K562 (cell line): ENCODE measurements at places on chromosomes 13 and 19. TPM values are rescaled to one million over a fixed set of nuclear protein-coding genes. Genes with fewer than 3 reads are reported as not detected.

GRCh38 chr19:46746281-46747057 is at the start of gene STRN4:
TSS of gene STRN4 (minus strand) at chr19:46746450. CDS start at chr19:46746430, 20 bp downstream.
- DNase-seq = peak; percentile 90

- DNase-seq = no peak
Observed at GRCh38 chr19:46917002-46917401, 56.2 kb downstream of the ARHGAP35 start.

GRCh38 chr19:38323291-38323690 is 3.6 kb downstream of the KCNK6 start:
- DNase-seq = no peak

DNA sequence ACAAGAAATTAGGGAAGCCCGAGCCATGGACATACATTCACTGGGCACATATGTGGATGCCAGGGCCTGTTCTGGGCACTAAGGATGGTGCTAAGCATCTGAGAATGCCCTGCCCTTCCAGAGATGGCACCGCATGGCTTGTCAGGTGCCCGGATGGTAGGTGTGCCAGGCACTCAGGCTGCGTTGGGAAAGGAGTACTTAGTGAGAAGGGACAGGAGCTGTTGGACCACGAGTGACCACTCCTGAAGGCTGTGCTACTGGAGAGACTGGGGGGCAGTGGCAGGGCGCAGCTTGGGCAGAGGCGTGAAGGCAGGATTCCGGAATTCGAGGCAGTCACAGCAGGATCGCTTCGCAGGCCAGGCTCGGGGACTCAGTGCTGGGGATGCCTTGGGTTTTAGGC is 38.0 kb upstream of the EHD2 start:
- no peak for DNase-seq

GRCh38 chr13:45907503-45907902 is 56.0 kb upstream of the SIAH3 start:
- DNase-seq = no peak

DNA sequence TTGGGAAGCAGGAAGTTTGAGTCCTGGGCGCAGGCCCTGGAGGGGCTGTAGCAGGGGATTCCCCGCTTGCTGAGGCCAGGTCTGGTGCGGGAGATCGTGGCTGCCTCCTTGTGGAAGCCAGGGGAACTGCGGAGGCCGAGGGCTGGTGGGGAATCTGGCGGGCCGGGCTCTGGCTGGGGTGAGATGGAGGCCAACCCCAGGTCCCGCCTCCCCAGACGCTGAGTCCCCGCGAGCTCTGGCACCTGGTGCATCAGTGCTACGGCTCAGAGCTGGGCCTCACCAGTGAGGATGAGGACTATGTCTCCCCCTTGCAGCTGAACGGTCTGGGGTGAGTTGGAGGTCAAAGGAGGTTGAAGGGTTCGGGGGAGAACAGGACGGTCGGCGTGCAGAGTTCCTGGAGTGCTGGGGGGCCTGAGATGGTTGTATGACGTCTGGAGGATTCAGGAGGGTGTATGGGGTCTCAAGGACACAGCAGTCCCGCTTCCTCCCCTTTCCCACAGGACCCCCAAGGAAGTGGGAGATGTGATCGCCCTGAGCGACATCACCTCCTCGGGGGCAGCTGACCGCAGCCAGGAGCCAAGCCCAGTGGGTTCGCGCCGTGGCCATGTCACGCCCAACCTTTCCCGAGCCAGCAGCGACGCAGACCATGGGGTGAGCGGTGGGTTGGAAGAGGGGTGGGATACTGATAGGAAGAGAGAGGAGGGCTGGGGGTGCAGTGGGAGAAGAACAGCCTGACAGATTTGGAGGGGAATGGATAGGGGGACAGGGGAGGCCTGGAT is 13.1 kb downstream of the GRAMD1A start:
- peak; percentile 73 for DNase-seq

DNA sequence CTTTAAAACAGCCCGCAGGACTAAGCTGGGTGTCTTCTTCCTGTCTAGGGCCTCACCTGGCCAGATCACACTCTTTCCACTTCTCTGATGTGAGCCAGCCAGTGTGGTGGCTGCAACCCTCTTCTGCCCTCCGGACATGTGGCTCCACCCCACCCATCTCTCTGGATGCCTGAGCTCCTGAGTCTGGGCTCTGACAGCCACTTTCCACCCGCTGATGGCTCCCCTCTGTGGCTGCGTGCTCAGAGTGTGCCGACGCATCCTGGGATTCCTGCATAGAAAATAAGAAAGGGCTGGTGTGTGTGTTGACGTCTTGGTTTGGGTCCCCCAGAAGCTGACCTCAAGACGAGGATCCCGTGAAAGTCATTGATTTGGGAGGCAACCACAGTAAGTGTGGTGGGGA is 181.6 kb downstream of the URI1 start:
- no peak for DNase-seq

DNA sequence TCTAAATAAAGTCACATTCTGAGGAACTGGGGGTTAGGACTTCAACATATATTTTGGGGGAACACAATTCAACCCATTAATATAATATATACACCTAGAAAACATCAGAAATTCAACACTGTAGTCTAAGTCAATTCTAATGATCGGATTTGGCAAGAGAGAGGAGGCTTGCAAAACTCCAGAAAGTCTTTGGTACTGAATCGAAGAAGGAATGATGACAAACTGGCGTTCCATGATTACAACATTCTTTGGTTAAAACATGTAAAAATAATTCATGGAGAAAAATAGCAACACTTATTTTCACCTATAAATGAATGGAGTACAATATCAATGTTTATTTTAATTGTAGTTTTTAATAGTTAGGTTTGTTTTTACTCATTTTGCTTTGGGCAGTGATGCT is 62.4 kb downstream of the MBNL2 start:
- no peak for DNase-seq

GRCh38 chr19:45791744-45792469 is 738 bp downstream of the DMWD start:
- no peak for DNase-seq

DNA sequence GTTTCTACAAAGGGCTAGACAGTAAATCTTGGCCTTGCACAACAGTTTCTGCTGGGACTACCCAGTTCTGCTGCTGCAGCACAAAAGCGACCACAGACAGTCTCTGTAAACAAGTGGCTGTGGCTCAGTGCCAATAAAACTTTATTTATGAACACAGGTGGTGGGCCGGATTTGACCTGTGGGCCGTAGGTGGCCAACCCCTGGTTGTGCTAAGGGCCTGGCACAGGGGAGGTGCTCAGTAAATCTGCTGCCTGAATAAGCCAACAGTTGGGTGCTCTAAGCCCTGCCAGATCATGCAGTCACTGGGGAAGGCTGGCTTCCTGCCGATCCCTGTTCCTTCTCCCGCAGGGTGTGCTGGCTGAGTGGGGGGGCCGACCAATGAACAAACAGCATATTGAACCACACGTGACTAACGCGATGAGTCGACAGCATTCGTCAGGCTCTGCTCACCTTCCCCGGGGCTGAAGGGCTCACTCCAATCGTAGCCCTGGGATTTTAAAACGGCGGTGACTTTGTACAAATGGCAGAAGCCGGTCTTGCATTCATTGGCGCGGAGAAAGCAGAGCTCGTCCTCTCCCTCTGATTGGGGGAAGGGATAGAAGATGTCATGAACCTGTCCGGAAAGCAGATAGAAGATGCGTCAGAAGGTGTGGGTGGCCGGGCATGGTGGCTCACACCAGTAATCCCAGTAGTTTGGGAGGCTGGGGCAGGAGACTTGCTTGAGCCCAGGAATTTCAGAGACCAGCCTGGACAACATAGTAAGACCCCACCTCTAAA is 24.3 kb upstream of the MYDGF start:
- DNase-seq = peak; percentile 69

DNA sequence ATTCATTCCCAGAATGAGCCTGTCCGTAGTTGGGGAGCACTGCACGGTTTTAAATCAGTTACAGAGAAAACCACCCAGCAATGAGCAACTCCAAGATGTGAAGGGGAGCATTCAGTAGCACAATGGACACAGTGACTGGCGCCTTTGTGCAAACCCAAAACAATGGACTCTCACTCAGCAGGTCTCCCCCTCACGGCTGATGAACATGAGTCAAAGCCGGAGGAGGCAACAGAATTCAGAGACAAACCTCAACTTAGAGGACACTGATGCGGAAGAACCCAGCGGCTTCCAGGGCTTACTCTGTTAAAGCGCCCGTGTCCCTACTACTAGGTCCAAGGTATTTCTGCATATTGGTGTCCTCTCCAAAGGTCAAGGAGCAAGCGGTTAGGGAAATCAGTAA is 17.7 kb downstream of the PLEKHF1 start:
- peak; percentile 30 for DNase-seq

GRCh38 chr19:46226438-46226973 is 3.0 kb upstream of the IGFL1 start:
- no peak for DNase-seq

DNA sequence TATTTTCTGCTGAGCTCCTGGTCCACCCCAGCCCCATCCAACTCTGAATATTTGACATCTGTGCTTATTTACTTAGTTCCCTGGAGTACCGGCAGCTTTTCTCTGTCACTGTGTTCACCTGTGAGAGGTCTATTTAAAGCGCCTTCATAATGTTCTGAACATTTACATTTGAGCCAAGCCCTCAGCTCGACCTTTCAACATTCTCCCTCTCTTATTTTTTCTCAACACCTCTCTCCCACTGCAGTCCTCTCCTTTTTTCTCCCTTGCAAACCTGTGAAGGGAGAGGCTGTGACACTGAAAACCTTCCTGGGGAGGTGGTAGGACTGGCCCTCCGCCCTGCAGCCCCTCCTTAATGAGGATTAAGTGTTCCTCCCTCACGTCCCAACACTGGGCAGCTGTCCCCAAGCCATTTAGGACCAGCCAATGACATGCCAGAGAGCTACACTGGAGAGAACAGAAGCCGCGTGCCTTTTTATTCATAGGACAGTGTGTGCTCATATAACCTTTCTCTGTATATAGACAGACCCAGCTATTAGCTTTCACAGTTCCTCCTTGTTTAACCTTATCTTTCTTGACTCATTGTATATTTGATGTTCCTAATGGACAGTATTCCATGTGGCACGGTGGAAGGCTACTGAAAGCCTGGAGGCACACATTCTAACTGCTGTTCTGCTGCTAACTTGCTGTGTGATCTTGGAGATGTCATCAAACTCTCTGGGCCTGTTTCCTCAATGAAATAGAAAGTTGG is 134.8 kb downstream of the NUFIP1 start:
- no peak for DNase-seq

DNA sequence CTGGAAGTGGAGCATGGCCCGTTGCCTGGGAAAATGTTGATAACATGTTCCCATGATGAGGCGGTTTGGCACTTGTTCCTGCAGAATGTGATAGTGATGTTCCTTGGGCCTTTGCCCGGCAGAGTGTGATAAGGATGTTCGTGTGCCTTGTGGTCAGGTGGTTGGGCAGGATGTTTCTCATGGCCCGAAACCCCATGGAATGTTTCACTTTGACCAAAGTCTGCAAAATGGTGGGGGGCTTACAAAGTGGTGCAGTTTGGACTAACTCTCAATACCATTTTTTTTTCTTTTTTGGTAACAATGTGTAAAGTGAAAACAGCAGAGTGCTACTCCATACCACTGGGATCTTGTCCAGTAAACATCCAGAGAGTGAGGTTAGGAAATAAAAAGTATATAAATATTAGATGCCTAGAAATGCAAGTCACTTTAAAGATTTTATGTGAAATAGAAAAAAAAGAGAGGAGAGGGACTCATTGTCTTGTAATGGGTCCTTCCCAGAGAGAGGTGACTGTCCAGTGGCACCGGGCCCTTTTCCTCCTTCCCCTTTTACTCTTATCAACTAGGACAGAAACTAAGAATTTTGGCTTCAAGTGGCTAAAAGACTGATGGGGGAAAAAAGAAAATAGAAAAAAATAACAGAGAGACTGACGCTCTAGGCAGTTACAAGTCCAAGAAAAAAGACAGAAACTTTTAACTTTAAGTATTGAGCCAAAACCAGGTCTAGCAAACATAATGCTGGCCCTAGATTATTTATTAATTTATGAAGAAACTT is 5.7 kb downstream of the FPR3 start:
- peak; percentile 74 for DNase-seq

- no peak for DNase-seq
Observed at GRCh38 chr13:101486708-101487437, 34.4 kb downstream of the ITGBL1 start.

DNA sequence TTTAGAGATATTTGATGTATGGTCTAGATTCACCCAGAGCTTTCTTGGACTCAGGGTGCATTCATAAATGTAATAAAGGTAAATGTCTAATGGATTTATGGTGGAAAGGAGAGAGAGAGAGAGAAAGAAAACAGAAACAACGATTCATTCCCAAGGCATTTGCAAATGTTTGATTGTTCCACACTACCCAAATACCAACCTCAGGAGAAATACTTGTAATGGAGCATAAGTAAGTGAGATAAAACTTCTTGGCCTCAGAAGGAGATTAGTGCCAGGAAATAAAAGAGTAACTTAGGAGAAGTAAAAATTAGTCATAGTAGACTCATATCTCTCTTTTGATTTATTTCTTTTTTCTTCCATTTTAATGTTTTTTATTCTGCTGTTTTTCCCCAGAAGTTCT is 40.6 kb upstream of the DGKH start:
- DNase-seq = no peak

GRCh38 chr13:51282322-51282721 is 57.2 kb upstream of the SERPINE3 start:
- DNase-seq = no peak

- no peak for DNase-seq
Observed at GRCh38 chr19:7393459-7393858, 44.7 kb downstream of the ARHGEF18 start.

DNA sequence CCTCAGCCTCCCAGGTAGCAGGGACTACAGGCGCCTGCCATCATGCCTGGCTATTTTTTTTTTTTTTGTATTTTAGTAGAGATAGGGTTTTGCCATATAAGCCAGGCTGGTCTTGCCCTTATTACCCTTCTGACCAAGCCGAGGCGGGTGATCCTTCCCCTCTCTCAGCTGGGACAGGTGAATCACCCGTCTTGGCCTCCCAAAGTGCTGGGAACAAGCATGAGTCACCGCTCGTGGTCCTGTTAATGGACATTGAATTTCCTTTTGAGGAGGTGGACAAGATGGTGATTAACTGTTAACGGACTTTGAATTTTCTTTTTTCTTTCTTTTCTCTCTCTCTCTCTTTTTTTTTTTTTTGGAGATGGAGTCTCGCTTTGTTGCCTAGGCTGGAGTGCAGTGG is 10.6 kb downstream of the CD70 start:
- peak; percentile 68 for DNase-seq

GRCh38 chr19:17358395-17358794 is 18.7 kb downstream of the PLVAP start:
- no peak for DNase-seq

GRCh38 chr13:111857846-111858560 is 208.9 kb upstream of the SOX1 start:
- DNase-seq = no peak

Gene FAM83E
- total RNA-seq = 0.71 and 1.3 TPM in 2 replicates

Gene ZNF667
- not detected in 2 replicates for total RNA-seq

Gene KCTD12
- total RNA-seq = 0.74 and 0.93 TPM in 2 replicates

Gene CNN2
- total RNA-seq = 161 and 174 TPM in 2 replicates

Gene PRRG2
- total RNA-seq = 1.1 TPM in 2 replicates

Gene ZNF333
- 6.3 and 7.1 TPM in 2 replicates for total RNA-seq

Gene HIPK4
- total RNA-seq = 0.07 and 0.09 TPM in 2 replicates

Gene C5AR1
- total RNA-seq = 0.51 and 1.6 TPM in 2 replicates
